ENCODE measurements at places on chromosomes 2 and 18. TPM values are rescaled to one million over a fixed set of nuclear protein-coding genes. Genes with fewer than 3 reads are reported as not detected.

DNA sequence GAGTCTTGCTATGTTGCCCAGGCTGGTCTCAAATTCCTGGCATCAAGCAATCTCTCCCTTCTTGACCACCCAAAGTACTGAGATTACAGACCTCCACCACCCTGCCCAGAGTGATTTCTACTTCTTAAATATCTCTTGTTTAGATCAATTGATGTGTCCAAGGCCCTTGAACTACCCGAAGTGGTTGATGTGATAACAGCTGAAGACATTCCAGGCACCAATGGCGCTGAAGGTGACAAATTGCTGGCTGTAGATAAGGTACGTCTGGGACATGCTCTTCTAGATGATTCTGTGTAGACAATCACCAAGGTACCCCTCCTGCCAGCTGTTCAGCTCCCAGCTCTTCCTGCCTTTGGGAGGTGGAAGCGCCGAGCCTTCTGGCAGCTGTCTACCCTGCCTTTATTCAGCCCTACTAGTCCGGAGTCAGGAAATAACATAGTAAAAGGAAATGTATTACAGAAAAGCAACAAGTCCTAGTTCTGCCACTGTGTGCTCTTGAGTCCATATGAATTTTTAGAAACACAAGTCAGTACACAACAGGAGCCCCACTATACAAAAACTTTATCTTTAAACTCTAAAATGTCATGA, 61.3 kb upstream of the BZW1 start:
- DNase-seq: no peak

DNA sequence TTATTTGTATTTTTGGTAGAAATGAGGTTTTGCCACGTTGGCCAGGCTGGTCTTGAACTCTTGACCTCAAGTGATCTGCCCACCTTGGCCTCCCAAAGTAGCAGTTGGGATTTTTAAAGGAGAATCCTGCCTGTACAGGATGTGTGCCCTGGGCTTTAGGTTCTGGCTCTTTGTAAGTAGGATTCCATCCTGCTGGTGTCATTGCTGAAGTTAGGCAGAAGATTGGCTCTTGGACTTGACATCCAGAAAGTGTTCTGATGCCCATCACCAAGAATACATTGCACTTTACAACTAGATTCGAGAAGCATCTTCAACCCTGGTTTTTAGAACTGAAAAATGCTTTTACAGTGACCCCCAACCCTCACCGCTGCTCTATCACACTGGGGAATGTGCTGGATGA, 4.4 kb upstream of the TWIST2 start:
- DNase-seq: no peak

Gene CYTIP
- 2.3 TPM for polyA plus RNA-seq

- no peak for DNase-seq
Observed at GRCh38 chr2:105515581-105516415, 116.9 kb upstream of the FHL2 start.

DNA sequence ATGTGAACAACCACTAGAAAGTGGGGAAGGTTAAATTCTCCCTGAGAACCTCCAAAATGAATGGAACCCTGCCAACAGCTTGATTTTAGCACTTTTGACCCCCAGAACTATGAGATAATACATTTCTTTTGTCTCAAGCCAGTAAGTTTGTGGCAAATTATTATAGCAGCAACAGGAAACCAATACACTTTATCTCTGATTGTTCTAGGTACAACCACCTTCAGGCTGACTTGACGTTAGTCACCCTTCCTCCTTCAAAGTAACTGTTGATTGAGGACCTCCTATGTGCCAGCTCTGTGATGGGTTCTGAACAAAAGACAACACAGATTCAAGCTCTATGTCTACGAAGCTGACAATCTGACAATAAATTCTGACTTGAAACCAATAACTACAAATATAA, 318.9 kb downstream of the NCKAP5 start:
- no peak for DNase-seq
